ENCODE measurements at places on chromosomes 2 and 18.

- no peak for DNase-seq
Observed at GRCh38 chr18:36484591-36484990, 187.1 kb downstream of the FHOD3 start.

- DNase-seq, result no peak
Observed at GRCh38 chr2:178152033-178152432, 39.8 kb downstream of the RBM45 start.

- no peak for DNase-seq
Observed at GRCh38 chr18:43863180-43863579, 585.9 kb upstream of the SYT4 start.

DNA sequence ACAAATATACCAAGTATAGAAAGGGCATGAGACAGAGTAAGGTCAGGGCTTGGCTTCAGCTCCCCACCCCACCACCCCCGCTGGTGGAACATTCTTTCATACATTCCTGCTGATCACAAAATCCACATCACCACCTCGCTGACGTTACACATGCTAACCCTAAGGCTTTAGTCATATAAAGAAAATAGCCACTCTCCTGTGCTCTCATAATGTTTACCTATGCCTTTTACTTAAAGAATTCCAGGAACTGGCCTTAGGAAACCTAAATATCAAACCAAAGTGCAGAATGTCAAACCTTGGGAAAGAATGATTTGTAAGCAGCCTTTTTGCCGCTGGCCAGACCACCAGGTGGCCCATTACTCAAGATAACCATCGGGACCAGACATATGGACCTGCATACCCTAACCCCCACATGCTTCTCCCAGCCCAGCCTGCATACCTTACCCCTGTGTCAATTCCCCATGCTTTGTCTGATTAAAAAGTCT is 136.3 kb upstream of the SLC39A10 start:
- no peak for DNase-seq

- DNase-seq, result no peak
Observed at GRCh38 chr2:224030786-224031185, 8.3 kb downstream of the SERPINE2 start.

All from stimulated activated CD4-positive, alpha-beta T cell treated with anti-CD3 and anti-CD28 coated beads, TNF-alpha, amount 100 ng/mL, for 24 hours (primary cell).